ENCODE measurements at places on chromosomes 13 and 19.

DNA sequence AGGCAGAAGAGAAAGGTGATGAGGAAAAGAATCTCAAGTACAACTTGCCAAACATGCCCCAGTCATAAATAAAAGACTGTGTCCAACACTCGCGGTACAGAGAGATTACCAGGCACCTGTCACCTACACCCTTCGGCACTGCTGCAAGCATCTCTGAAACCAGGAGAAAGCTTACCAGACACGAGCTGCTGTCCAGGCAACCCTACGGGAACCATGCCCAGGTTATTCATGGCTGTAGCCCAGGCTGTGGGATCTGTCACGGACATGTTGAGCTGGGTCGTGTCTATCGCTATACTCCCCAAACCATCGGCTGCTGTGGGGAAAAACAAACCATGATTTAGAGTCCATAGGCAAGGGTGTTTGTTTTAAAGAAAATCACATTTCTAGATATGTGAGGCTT, 375.0 kb downstream of the ENOX1 start:
- peak; percentile 92 for DNase-seq

- no peak for DNase-seq
Measured at GRCh38 chr13:112871742-112872141, 97.3 kb upstream of the MCF2L start.

GRCh38 chr13:114029866-114030625, 56.2 kb upstream of the C13orf46 start:
- DNase-seq, result no peak

- no peak for DNase-seq
Measured at GRCh38 chr19:46637224-46637623, 1.2 kb upstream of the GNG8 start.

DNA sequence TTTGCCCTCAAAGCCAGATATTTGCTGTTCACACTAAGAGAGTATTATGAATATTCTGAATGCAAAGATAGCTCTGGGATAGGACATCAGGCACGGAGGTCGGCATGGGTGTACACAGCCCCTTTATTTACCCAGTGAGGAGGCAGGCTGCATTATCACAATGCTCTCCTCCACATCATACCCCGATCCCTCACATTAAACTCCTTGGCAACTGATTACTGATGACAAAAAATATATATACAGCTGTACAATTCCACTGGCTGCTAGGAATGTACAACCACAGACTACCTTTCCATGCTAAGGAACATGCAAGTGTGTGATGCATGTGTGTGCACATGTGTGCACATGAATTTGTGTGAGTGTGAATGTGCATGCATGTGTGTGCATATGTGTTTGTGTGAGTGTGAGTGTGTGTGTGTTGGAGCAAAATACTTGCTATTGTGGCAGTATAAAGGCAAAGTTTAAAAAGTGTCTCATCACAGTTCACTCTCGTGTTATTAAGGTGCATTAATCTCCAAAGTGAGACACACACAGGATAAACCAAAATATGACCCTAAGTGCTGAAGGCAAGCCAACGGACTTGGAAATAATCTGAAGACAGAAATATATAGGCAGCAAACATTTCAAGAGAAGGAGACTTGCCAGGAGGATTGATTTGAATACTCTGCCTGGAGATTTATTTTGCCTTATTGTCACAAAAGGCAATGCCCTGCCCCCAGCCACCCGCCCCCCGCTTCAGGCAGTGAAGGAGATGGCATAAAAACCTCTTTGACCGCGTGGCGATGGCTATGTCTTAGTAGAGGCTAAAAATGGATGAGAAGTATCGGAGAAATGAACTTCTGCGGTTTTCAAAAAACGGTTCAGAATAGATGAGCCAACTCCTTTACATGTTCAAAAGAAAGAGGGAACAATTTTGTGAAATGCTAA, 274.8 kb downstream of the TSHZ3 start:
- DNase-seq, result no peak

- DNase-seq, result no peak
Measured at GRCh38 chr13:25018729-25019115, 77.2 kb upstream of the PABPC3 start.

GRCh38 chr13:22336460-22336859, 665.6 kb downstream of the FGF9 start:
- DNase-seq, result no peak

DNA sequence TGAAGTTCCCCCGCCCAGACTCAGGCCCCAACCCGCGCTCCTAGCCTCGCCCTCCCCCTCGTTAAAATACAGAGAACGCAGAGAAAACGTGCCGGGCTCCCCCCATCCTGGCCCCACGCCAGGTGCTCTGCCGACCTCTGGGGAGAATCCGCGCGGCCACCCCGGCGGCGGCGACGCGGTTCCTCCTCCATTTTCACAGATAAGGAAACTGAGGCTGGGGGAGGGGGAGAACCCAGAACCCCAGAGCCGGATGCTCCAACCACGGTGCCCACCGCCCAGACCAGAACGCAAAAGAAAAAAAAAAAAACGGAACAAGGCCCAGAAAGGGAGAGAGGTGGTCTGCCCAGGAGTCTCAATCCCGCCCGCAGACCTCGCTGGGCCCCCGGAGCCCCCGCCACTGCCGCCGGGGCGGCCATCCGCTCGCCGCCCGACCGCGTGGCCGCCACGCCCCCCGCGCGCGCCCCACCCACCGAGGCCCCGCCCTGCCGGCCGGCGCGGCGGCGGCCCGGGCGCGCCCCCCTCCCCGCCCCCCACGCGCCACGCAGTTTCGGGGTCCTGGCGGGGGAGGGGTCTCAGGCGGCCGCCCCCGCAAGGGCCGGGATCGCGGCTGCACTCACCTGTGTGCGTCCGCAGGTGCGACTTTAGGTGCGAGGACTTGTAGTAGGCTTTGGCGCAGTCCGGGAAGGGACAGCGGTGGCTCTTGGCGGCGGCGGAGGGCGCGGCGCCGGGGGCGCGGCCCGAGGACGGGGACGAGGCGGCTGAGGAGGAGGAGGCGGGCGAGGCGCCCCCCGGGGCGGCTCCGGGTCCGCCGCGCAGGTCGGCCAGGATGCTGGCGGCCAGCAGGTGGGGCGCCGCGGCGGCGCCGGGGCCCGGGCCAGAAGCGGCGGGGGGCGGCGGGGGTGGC, 703 bp downstream of the KLF16 start:
- DNase-seq, result no peak

Measured in NCI-H1930 (cell line).